ENCODE measurements at places on chromosomes 6 and 20.
A peak's percentile ranks its signal among the peaks of the same experiment; 100 is the strongest.

GRCh38 chr20:51376111-51376510 is 166.4 kb downstream of the NFATC2 start:
- no peak for DNase-seq

- peak; percentile 59 for DNase-seq
Measured at GRCh38 chr20:63186528-63187316, 29.2 kb downstream of the YTHDF1 start.

GRCh38 chr20:57465943-57466342 is 59.0 kb downstream of the CTCFL start:
- no peak for DNase-seq

GRCh38 chr20:3146732-3147341 is 12.8 kb downstream of the FASTKD5 start:
- DNase-seq = no peak

DNA sequence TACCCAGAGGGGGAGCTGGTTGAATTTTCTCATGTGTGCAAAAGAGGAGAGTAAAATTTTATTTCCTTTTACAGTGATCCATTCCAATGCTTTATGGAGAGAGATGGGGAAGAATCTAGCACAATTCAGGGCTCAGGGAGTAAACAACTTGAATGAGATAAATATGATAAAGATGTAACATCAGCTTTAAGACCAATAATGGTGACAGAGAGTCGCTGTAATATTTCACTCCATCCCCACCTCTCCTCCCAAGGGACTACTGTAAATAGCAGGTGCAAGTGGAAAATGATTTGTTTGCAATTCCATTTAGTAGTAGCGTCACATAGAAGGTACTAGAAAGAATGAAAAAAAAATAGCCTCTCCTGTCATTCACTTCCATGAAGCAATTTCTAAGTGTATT is 4.8 kb downstream of the CRISP3 start:
- DNase-seq = no peak

DNA sequence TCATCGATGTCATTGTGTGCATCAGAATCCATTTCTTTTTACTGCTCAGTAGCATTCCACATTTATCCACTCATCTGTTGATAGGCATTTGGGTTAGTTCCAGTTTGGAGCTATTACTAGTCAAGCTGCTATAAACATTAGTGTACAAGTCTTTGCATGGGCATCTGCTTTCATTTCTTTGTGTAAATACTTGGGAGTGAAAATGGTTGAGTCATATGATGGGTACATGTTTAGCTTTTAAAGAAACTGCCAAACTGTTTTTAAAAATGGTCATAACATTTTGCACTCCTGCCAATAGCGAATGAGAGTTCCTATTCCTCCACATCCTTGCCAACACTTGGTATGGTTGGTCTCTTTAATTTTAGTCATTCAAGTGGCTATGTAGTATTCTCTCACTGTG is 21.2 kb upstream of the SLC22A2 start:
- no peak for DNase-seq

DNA sequence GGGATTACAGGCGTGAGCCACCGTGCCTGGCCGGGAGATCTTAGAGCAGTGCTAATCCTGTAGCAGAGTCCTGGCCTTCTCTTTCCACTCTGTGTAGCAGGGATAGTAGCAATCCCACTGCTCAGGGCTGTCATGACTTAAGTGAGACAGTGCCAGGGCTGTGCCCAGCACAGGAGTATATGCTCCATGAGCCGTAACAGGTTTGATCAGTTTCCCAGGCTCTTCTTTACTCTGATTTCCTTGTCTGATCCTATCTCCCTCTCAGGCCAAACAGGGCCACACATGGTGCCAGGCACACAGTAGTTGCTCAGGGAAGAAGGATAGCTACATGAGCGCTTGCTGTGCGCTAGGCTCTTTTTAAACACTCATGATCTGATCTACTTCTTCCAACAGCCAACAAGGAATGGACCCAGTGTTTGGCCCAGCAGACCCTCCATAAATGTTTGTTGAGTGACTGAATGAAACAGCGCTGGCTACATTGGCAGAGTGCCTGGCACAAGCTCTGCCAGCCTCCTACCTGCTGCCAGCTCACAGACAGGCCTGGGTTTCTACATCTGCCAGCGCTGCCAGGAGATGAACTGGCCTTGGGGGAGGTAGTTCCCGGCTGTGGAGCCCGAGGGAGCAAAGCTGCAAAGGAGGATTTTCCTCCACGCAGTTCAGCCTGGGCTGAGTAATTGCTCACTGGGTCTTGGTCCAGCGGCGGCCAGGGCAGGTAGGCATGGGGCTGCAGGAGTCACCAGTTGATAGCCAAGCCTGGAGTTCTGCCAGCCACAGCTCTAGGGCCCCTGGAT is 36.9 kb downstream of the SNAI1 start:
- peak; percentile 66 for DNase-seq

DNA sequence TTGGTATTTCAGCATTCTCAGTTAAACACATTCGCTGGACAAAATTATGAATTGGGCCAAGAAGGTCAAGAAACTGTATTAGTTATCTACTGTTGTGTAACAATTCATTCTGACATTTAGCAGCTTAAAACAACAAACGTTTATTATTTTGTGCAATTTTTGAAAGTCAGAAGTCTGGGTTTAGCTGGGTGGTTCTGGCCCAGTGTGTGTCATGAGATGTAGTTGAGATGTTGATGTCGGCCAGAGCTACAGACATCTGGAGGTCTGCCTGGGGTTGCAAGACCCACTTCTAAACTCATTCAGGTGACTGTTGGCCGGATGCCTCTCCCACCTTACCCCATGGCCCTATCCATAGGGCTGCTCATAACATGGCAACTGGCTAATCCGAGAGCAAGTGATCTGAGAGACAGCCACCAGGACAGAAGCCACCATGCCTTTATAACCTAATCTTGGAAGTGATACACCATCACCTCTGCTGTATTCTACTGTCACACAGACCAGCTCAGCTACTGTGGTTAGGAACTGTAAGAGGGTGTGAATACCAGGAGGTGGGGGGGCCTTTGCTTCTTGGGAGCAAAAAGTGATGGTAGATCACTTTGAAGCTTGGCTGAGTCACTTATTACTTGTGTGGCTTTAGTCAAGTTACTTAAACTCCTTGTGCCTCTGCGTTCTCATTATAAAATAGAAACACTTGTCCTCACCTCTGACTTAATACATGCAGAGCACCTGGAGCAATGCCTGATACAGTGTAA is 217.0 kb upstream of the MYLIP start:
- DNase-seq = no peak

DNA sequence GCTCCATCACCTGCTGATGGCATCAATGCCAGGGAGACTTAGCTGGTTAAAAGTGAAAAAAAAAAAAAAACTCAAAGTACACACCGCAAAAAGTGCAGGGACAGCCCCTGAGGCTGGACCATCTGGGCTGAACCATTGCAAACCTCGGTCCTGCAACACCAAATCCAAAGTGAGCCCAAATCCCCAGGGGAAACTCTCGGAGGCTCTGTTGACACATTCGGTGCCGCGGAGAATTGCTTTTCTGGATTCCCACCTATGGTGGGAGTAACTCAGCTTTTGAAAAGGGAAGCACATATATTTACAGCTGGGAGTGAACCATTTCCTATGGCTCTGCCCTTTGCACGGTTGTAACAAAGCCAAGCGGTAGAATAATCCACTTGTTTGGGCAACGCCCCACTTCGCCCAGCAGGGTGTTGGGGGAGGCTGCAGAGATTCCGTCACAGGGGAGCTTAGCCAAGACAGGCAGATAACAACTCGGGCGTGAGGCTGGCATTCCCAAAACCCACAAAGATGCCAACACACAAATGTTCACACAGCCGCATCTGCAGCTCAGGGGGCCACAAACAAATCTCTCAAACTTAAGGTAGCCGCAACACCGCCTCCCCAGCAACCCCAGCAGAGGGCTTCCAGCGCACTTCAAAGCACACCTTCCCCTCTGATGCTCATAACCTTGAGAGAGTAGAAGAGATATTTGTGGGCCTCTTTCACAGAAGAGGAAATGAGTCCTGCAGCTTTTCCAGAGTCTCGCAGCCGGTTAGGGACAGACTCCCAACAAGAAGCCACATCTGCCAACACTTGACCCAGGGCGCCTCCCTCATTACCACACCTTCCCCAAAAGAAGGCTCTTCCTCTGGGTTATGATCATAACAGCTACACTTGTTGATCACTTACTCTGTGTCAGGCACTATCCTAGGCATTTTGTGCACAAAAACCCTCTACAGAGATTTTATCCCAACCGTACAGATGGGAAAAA is 11.4 kb downstream of the ZC3H12D start:
- no peak for DNase-seq

DNA sequence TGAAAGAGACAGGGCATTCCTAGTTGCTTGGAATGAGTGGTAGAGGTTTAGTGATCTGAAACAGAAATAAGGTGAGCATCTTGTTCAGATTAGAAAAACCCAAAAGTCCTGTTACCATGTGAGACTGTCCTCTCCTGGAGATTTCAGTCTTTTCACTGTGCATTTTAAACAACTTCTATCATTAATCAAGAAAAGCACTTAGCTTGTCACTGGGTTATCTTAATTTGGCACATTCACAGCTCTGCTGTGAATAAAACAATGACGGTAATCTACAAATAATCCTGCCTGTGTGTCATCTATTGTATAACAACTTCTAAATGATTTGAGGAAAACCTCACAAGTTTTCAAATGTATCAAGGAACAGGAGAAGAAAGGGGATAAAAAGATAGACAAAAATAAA is 9.5 kb upstream of the SMIM8 start:
- no peak for DNase-seq

- no peak for DNase-seq
Measured at GRCh38 chr6:148761527-148762011, 14.7 kb downstream of the UST start.

DNA sequence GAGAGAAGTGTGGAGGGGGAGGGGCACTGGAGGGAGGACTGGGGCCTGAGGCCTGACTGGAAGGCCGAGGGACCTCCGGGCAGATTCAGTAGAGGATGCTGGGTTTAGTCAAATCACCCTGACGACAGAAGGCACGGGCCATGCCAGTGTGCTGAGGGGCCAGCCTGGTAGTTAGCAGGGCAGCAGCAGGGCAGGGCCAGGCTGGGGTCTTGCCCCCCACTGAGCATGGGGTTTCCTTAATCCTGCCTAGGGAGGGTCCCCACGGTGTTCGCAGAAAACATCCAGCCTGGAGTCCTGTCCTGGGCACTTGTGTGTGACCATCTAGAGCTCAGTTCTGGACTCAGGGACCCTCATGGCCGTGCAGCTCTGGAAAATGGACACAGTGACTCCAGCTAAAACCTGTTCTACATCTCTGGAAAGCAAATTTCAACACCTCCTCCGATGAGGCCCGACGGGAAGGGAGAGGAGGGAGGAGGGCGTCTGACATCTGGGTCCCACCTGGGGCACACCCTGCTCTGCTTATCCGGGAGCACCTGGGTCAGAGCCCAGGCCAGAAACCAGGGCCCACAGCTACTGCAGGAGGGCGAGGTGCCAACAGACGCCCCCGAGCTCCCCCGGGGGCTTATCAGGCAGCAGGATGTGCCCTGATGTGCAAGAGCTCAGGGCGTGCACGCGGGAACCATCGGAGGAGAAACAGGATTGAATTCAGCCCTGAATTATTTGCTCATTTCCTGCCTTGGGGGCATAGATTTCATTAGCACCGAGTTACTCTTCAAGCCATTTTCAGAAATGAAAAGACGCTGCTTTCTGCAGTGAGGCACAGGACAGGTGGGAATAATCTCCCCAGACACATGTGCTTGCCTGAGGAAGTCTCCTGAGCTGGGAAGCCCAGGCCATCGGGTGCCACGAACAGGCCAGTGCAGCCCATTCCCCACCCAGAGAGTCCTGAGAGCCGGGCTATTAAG is 78.0 kb upstream of the MPC1 start:
- DNase-seq = no peak

GRCh38 chr6:98107801-98108200 is 726.6 kb upstream of the POU3F2 start:
- no peak for DNase-seq

DNA sequence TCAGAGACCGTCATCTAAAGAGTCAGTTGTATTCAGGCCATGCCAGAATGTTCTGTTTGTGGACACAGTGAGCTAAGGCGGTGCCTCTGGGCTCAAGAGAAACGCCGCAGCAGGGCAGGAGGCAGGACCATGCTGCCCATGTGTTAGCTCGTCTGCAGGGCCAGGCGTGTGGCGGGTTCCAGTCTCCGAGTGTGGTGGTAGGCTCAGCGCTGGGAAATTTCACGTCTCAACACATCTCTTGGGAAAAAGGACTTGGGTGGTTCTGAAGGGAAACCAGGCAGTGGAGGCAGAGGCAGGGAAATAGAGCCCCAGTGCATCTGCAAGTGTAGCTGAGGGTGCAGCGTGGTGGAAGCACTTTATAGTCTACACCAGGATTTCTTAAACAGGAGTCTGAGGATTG is 56.9 kb upstream of the TAGAP start:
- no peak for DNase-seq

GRCh38 chr6:22821664-22822320 is 252.4 kb downstream of the HDGFL1 start:
- no peak for DNase-seq

DNA sequence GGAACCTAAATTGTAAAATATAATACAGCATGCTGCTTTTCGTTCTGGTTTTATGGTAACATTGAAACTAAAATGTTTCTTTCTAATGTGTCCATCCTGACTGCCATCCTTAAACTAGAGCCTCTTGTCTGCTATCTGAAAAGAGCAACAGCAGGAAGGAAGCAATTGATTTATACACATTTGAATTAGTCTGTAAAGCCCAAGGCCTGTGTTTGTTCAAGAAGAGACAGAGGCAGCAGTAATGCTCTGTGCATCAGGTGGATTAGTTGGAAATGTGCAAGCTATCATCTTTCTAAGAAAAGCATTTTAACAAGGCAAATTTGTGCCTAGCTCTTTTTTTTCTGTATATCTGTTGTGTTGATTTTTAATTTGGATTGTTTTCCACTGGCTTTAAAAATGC is 128.6 kb downstream of the SCAF8 start:
- no peak for DNase-seq

DNA sequence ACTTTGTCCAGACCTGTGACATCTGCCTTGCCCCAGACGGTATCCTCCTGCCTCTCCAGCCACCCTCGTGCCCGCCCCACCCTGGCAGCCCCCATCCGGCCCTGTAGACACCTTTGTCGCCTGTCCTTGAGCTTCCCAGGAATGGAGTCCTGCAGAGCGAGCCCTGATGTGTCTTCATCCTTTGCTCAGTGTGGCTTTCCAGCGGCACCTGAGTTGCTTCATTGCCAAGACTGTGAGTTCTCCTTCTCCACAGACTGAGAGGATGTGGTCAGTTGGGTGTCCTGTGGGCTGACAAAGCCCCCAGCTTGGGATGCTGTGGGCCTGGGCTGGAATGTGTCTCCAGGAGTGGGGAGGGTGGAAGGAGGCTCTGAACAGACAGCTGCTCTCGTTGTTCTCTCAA is 1.7 kb upstream of the CST4 start:
- DNase-seq = no peak

DNA sequence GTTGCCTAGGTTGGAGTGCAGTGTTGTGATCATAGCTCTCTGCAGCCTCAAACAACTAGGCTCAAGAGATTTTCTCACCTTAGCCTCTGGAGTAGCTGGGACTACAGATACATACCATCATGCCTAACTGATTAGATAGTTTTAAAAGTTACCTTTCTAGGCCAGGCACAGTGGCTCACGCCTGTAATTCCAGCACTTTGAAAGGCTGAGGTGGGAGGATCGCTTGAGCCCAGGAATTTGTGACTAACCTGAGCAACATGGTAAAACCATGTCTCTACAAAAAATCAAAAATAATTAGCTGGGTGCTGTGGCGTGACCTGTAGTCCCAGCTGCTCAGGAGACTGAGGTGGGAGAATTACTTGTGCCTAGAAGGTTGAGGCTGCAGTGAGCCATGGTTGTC is 41.2 kb downstream of the SLC17A5 start:
- no peak for DNase-seq
